Cardiac muscle cell (in vitro differentiated cells and primary cell): ENCODE measurements at places on chromosomes 12 and 14. TPM values are rescaled to one million over a fixed set of nuclear protein-coding genes. Genes with fewer than 3 reads are reported as not detected.

DNA sequence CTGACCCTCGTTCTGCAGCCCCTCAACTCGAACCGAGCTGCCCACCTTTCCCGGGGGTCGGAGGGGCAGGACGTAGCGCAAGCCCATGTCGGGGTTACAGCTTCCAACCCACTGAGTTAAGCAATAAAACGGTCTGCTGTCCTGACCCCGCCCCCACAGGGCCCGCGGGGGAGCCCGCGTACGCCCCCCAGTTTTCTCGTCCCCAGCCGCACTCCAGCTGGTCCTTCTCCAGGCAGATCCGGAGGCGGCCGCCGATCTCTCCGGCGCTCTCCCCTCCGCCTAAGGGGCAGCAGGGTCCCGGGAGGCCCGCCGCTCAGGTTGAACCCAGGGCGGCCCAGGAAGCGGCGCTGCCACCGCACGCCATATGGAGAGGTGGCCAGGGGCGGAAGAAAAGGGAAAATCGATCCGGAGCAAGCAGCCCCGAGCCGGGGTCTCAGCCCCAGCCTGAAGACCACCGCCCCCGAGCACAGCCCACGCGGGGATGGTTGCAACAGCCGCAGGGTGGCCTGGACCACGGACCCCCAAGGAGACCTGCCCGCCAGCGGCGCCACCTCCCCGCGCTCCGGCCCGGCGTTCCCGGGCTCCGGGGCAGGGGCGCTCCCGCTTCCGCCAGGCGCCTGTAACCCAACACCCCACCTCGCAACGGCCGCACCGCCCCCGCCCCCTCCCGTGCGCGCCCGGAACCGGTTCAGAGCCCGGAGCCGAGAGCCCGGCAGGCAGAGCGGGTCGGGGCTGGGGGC is 760 bp downstream of the ACTN1 start:
- peaks cover 11% of the 10 kb centered on the region for H3K4me1 ChIP-seq
- peak; percentile 77 for DNase-seq
- peak overlapping the region; percentile 71 for H3K4me3 ChIP-seq
- H3K36me3 ChIP-seq, result no peaks in the 10 kb centered on the region
- no peaks in the 10 kb centered on the region for H3K27me3 ChIP-seq
- peak overlapping the region; percentile 98 for H3K27ac ChIP-seq

NUBPL gene
- total RNA-seq, result 27.4 and 30.8 TPM in 2 replicates

SERPINA9 gene
- not detected in 2 replicates for total RNA-seq

CELA1 gene
- total RNA-seq, result not detected in 2 replicates

GRCh38 chr12:115871714-115872113 is 405.8 kb downstream of the MED13L start:
- H3K4me1 ChIP-seq, result peaks cover 29% of the 10 kb centered on the region
- no peaks in the 10 kb centered on the region for H3K27me3 ChIP-seq
- H3K4me3 ChIP-seq, result no peak overlapping the region
- no peak overlapping the region for H3K27ac ChIP-seq
- DNase-seq, result peak; percentile 47
- H3K36me3 ChIP-seq, result no peaks in the 10 kb centered on the region

LTB4R2 gene
- total RNA-seq, result 7.6 and 15.1 TPM in 2 replicates

DNA sequence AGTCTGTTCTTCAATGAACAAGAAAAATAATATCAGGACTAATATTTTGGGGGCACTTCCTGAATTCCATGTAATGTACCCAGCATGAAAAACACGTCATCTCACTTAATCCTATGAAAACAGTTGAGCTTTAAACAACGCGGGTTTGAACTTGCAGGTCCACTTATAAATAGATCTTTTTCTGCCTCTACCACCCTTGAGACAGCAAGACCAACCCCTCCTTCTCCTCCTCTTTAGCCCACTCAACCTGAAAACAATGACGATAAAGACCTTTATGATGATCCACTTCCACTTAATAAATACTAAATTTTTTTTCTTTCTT is 203.9 kb upstream of the KRR1 start:
- no peak for DNase-seq
- peaks cover 20% of the 10 kb centered on the region for H3K4me1 ChIP-seq
- no peaks in the 10 kb centered on the region for H3K27me3 ChIP-seq

DNA sequence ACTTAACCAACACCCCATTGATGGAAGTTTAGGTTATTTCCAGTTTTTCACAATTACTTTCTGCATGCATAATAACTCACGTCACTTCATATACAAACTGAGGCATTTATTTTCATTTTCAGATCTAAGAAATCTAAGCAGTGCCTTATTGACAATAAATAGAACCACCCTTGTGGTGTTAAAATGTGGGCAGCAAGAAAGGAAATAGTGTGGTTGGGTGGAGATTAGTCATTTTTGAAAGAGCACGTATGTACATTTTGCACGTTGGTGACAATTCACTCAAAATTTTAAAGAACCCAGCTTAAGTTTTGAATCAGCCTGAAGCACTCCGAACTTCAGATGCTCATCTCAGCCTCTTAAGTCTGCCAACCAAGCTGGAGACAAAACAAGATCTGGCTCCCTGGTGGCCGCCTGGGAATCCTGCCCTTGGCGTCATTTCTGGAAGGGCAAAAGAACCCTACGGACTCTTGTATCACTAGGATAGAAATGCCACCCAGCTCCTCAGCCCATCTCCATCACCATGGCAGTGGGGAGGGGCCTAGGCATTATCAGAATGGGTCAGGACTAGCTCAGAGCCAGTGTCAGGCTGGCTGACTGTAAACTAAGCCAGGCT is 89.5 kb upstream of the BCL2L14 start:
- DNase-seq, result peak; percentile 27
- H3K27me3 ChIP-seq, result no peaks in the 10 kb centered on the region
- H3K4me3 ChIP-seq, result no peak overlapping the region
- no peaks in the 10 kb centered on the region for H3K4me1 ChIP-seq
- H3K36me3 ChIP-seq, result no peaks in the 10 kb centered on the region
- H3K27ac ChIP-seq, result no peak overlapping the region

GRCh38 chr14:80468331-80469122 is 257.2 kb upstream of the DIO2 start:
- no peaks in the 10 kb centered on the region for H3K36me3 ChIP-seq
- no peak for DNase-seq
- no peaks in the 10 kb centered on the region for H3K27me3 ChIP-seq
- H3K4me1 ChIP-seq, result no peaks in the 10 kb centered on the region

ASCL1 gene
- total RNA-seq, result not detected in 2 replicates

DNA sequence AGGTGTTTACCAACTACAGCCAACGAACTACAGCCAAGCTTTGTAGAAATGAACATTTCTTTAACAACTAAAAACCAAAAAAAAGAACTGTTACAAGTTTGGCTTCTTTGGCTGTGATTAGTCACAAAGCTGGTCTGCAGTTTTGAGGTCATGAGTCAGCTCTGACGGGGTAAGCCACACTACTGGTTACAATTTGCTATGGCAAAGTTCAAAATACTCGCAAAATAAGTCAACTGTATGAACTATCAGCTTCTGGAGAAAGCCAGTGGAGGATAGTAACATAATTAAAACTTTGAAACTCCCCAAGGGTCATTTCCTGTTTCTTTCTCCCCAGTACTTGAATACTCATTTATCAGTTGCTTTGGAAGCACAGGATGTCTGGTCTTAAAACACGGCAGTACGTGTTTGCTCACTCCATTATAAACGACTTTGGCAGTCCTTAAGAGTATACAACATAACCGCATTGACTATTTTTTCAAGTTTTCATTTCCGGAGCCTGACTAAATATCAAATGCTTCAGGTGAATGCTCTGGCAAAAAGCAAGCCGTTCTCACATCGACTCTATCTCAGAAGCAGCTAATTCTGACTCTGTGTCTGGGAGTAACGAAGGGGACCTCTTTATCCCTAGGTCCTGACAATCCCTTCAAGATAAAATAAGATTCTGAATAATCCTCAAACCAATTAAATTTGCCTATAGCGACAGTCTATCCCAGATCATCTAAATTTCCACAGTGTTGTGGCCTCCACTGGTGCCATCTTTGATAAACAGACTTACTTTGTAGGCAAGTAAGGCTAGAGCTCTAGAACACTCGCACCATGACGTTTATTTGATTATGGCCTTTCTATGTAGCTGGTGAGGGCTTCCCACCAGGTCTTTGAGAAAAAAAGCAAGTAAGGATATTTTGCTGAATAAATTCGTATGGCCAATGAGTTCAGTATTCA is 10.6 kb downstream of the PHLDA1 start:
- H3K4me1 ChIP-seq, result peaks cover 7% of the 10 kb centered on the region
- H3K27ac ChIP-seq, result no peak overlapping the region
- peak; percentile 96 for DNase-seq
- H3K27me3 ChIP-seq, result no peaks in the 10 kb centered on the region

- H3K4me1 ChIP-seq, result no peaks in the 10 kb centered on the region
- H3K27ac ChIP-seq, result no peak overlapping the region
- no peak for DNase-seq
- no peaks in the 10 kb centered on the region for H3K36me3 ChIP-seq
- H3K4me3 ChIP-seq, result no peak overlapping the region
Measured at GRCh38 chr12:90631591-90632212, 323.3 kb downstream of the CCER1 start.

DNA sequence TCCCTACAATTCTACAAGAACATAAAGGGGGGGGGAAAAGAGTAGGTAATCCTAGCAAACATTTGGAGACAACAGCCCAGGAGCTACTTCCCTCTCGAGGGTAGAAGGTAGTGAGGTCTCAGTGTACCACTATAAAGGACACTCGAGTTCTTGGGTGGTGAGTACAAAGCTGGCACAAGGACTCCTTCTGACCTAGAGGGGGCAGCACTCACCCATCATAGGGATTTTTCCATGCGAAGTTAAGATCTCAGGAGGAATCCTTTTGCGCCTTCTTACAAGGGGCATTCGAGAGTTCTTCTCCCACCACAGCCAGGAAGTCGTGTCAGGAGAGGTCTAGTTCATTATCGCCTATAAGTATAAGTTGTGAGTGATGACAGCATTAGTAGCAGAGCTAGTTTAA is 200.2 kb upstream of the RBM19 start:
- H3K4me1 ChIP-seq, result peaks cover 11% of the 10 kb centered on the region
- peak; percentile 79 for DNase-seq
- no peaks in the 10 kb centered on the region for H3K27me3 ChIP-seq
- H3K36me3 ChIP-seq, result no peaks in the 10 kb centered on the region
- H3K4me3 ChIP-seq, result no peak overlapping the region
- no peak overlapping the region for H3K27ac ChIP-seq

PTPRB gene
- total RNA-seq, result 0.21 and 0.25 TPM in 2 replicates

GRCh38 chr12:66352899-66353298 is 50.6 kb downstream of the HELB start:
- no peak for DNase-seq
- no peak overlapping the region for H3K4me3 ChIP-seq
- no peak overlapping the region for H3K27ac ChIP-seq
- H3K36me3 ChIP-seq, result no peaks in the 10 kb centered on the region

- peaks cover 6% of the 10 kb centered on the region for H3K4me1 ChIP-seq
- H3K36me3 ChIP-seq, result no peaks in the 10 kb centered on the region
- no peak overlapping the region for H3K27ac ChIP-seq
- no peak for DNase-seq
- H3K4me3 ChIP-seq, result no peak overlapping the region
- no peaks in the 10 kb centered on the region for H3K27me3 ChIP-seq
Measured at GRCh38 chr14:101301011-101301410, 260.3 kb upstream of the DIO3 start.

DNA sequence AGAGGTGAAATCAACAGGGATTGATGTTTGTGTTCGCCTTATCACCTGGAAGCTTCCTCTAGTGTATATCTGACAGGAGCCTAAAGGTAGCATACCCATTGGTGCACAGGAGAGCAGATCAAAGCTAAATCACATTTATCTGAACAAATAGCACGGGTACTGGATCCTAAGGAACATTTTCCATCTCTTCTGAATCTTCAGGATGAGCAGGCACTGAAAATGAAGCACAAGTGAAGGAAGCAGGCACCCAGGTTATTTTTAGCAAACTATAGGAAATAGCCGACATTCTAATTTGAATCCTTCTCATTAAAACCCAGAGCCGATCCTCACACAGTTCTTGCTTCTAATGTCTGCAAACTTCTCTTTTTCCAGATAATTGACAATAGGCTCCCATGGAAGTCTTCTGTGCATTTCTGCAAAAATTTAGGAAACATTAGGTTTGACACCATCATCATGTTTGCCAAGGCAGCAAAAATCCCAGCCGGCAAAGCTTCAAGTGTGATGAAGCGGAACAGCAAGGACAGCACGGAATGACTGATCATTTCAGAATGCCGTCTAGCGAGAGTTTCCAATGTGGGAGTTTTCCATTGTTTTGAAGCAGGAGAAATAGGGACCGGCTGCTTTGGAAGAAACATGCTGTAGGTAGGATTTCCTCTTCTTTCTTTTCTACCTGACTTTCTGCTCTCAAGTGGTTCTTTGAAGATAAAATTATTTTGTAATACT is 24.3 kb upstream of the RGS6 start:
- H3K36me3 ChIP-seq, result no peaks in the 10 kb centered on the region
- H3K4me3 ChIP-seq, result no peak overlapping the region
- DNase-seq, result no peak
- no peaks in the 10 kb centered on the region for H3K27me3 ChIP-seq
- no peak overlapping the region for H3K27ac ChIP-seq

P2RX2 gene
- not detected in 2 replicates for total RNA-seq

- H3K4me1 ChIP-seq, result peaks cover 12% of the 10 kb centered on the region
- H3K4me3 ChIP-seq, result peak overlapping the region; percentile 73
- H3K36me3 ChIP-seq, result peaks cover 15% of the 10 kb centered on the region
- DNase-seq, result no peak
Measured at GRCh38 chr14:59484639-59485175, 390 bp downstream of the JKAMP start.

SIX4 gene
- total RNA-seq, result 11.7 and 25.0 TPM in 2 replicates

PPP2R3C gene
- total RNA-seq, result 5.8 and 12.5 TPM in 2 replicates

GRCh38 chr12:123445388-123446332 is 9.2 kb upstream of the RILPL2 start:
- DNase-seq, result peak; percentile 74
- no peaks in the 10 kb centered on the region for H3K4me1 ChIP-seq
- H3K27ac ChIP-seq, result no peak overlapping the region
- H3K27me3 ChIP-seq, result no peaks in the 10 kb centered on the region

GRCh38 chr12:9947674-9948073 is 15.5 kb upstream of the CLEC2A start:
- no peaks in the 10 kb centered on the region for H3K36me3 ChIP-seq
- no peak overlapping the region for H3K27ac ChIP-seq
- no peak overlapping the region for H3K4me3 ChIP-seq
- no peaks in the 10 kb centered on the region for H3K4me1 ChIP-seq
- DNase-seq, result no peak
- H3K27me3 ChIP-seq, result peaks cover 10% of the 10 kb centered on the region

NTN4 gene
- total RNA-seq, result 0.86 and 1.2 TPM in 2 replicates

DNA sequence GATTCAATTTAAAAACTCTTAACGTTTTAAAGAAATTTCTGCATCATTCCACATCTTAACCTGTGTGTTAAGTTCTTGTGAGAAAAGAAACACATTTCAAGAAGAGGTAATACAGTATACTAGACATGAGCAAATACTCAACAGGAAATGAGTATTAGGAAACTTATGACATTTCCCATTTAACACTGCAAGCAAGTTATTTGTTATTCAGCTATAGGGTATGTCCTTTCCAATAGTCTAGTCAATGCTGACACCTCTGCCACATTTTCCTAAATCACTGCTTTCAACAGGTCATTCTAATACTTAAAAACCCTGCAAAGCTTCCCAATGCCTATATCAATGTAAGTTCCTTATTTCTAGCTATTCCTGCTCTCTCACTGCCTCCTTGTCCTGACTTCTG is 93.1 kb downstream of the DDHD1 start:
- no peaks in the 10 kb centered on the region for H3K27me3 ChIP-seq
- no peaks in the 10 kb centered on the region for H3K4me1 ChIP-seq
- DNase-seq, result no peak
- H3K27ac ChIP-seq, result no peak overlapping the region

B4GALNT1 gene
- 0.32 TPM in 1 of 2 replicates, not detected in the other for total RNA-seq

- no peaks in the 10 kb centered on the region for H3K36me3 ChIP-seq
- no peak for DNase-seq
- H3K27ac ChIP-seq, result no peak overlapping the region
- no peak overlapping the region for H3K4me3 ChIP-seq
Measured at GRCh38 chr12:64082116-64082515, 140.0 kb downstream of the KICS2 start.

- no peaks in the 10 kb centered on the region for H3K27me3 ChIP-seq
- H3K27ac ChIP-seq, result no peak overlapping the region
- no peaks in the 10 kb centered on the region for H3K36me3 ChIP-seq
- H3K4me3 ChIP-seq, result no peak overlapping the region
Measured at GRCh38 chr14:87866116-87866515, 126.9 kb downstream of the GALC start.

KCNMB4 gene
- 20.5 and 22.4 TPM in 2 replicates for total RNA-seq
